Activated naive CD4-positive, alpha-beta T cell treated with Interleukin-2 at 50 U/mL for 16 hours (primary cell): ENCODE measurements at places on chromosomes 12 and 14.
A peak's percentile ranks its signal among the peaks of the same experiment; 100 is the strongest.

DNA sequence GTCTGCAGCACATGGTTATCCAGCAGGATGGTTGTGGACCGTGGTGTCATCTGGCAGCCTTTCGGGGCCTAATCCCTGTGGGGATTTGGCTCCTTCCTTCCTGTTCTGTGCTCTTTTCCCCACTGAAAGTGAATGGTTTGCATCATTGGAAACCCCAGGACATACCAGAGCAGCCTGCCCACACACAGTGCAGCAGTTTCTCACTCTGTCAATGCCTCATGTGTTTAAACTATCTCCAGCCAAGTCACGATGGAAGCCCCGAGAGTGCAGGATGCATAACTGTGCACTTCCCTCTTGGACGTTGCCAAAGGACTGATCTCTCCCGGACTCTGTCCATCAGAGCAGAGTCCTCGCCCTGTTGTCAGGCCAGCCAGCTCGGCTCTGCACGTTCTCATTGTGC is 29.0 kb upstream of the AMN start:
- DNase-seq, result no peak

DNA sequence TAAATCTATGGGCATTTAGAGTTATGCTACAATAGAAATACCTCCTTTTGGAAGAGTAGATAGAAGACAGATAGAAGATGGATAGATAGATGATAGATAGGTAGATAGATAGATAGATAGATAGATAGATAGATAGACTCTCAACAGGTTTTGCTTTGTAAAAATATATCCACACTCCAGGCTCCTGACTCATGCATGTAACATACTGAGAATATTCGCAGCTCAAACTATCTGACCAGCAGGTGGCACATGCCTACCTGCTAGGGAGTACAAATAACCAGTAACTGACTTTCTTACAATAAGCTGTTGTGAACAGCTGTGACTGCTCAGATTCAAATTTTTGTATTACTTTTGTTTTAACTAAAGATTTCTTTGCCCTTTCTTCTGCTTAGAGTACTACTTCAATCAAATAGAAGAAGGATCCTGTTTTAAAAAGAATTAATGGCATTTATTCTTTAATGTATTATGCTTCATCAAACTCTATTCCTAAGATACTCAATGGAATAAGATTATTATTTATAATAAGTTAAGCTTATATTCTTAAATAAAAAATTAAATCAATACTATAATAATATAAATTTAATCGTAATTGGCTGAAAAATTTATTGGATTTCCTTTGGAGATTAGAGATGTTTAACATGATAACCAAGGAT is 15.8 kb upstream of the CPNE8 start:
- DNase-seq, result peak; percentile 39

GRCh38 chr12:70551731-70552130 is 85.5 kb downstream of the PTPRB start:
- DNase-seq, result no peak

DNA sequence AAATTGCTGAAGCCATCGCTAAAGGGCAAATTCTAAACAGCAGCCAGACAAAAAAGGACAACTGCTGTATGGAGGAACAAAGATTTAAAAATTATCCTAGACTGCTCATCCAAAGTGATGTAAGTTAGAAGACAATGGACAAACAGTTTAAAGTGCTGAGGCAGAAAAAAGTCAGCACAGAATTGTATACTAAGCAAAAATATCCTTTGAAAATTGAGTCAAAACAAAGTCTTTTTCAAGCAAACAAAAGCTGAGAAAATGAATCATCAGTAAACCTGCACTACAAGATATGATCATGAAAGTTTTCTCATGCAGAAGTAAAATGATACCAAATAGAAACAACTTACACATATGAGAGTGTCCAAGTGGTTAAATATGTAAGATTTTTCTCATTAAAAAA is 43.6 kb downstream of the EML5 start:
- DNase-seq, result no peak

- DNase-seq, result no peak
Measured at GRCh38 chr14:68250927-68251768, 431.6 kb downstream of the RAD51B start.

GRCh38 chr12:28498850-28499249 is 308.6 kb downstream of the CCDC91 start:
- DNase-seq, result no peak

- no peak for DNase-seq
Measured at GRCh38 chr12:116302166-116303058, 24.9 kb upstream of the MED13L start.

DNA sequence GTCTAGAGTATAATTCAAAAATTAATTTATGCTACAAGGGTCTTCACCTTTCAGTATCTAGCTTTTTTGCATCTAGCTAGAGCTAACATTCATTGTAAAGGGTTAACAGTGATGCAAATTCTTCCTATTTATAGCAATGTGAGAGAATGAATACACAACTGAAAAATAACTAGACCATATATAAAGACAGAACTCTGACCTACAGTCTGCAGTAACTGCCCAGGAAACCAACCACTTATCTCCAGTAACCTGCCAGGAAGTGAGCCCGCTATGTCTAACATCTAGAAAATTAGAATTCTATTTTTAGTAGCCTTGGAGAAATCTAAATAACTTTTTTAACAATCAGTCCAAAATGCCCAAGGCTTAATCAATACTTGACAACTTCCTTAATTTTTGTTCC is 1021.9 kb downstream of the LRFN5 start:
- DNase-seq, result no peak

DNA sequence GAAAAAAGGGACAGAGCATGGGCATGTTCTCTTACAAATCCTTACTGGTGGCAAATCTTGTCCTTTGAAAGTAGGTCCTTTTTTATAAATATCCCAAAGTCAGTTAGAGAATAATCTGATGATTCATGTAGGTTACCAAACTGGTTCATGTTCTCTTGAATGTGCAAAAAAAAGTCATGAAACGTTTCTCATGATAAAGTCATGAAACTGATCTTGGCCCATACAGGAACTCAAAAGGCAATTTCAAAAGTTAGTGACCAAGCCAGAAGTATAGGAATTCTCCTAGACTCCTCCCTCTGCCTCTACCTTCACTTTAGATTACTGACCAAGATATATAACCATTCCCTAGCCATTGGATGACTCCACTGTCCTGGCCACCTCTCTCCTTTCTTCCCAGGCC is 27.3 kb upstream of the SPTSSA start:
- DNase-seq, result no peak

DNA sequence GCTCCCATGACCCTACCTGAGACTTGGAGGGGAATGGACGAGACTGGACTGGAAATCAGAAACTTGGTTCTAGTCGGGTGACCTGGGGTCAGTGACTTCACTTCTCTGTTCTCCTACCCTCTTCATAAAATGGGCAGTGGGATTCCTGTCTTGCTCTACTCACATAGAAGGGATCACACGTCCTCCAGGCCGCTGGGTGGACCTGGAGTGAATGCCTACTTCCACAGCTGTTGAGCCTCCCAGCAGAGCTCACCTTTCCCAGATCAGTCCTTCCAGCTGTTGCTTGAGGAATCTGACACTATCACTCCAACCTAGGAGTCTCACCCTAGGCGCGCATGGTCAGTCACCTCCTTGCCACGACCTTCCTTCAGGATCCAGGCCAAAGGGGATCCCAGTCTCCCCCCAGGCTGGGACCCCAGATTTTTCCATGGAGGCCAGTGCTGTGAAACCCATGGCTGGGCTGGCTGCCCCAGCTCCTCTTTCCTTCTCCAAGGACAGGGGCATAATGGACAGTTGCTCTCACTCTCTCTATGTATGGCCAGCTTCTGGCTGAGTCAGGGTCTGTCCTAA is 637 bp downstream of the ACVRL1 start:
- no peak for DNase-seq
